H1 (cell line): ENCODE measurements at places on chromosomes 1 and 21.

- DNase-seq, result no peak
Observed at GRCh38 chr1:3547055-3548005, 64.0 kb downstream of the MEGF6 start.

DNA sequence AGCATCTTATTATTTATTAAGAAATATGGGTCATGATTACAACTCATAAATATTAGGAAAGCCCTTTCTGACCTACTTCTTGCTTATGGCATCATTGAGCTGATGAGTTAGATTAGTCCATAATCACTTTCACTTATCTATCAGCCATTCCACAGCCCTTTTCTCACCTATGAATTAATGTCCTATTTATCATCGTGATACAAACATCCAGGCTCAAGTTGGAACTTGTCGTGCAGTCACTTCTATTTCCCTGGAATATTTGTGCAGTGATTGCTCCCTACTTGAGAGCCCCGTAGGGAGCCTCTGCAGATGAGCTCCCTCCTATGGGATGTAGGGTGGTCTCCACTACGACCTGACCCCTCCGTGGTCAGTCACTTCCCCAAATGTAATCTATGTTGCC lies 8.1 kb upstream of the F3 start:
- DNase-seq, result no peak

- DNase-seq, result no peak
Observed at GRCh38 chr1:38115682-38116202, 69.1 kb upstream of the POU3F1 start.

DNA sequence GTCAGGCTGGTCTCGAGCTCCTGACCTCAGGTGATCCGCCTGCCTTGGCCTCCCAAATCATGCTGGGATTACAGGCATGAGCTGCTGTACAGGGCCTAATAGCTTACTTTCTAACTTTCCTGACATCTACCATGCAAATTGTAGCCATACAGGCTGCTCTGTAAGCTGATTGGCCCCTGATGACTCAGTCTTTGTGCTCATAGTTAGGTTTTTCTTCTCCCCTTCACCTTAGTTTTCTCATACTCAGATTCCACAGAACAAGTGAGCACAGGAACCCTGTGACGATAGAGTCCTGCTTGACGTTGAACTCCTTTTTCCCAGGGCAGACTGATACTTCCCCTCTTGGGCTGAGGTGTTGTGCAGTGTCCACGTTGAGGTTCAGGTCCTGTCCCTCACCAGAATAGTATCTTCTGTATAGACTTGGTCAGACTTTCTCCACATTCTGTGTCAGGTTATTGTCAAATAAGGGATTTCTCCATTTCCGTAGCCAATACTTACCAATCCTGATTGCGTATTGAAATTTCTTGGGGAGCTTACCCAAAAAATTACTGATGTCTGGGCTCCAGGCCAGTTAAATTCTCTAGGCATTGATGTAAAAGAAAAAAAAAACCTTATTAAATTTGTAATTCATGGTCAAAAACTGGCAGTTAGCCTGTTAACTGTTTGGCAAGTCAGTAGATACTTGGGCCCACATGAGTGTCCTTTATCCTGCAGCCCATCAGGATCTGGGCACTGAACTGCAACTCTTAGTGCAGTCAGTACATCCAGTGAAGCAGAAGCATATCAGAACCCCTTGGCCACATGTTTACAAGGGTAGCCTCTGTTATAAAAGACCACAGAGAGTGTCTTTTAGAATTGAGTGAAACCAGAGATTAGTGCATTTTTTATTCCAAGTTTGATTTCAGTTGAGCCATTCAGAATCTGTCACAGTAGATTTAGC lies 118.2 kb downstream of the DYRK1A start:
- no peak for DNase-seq

GRCh38 chr1:22892789-22893188 lies 79.9 kb downstream of the LACTBL1 start:
- no peak for DNase-seq

DNA sequence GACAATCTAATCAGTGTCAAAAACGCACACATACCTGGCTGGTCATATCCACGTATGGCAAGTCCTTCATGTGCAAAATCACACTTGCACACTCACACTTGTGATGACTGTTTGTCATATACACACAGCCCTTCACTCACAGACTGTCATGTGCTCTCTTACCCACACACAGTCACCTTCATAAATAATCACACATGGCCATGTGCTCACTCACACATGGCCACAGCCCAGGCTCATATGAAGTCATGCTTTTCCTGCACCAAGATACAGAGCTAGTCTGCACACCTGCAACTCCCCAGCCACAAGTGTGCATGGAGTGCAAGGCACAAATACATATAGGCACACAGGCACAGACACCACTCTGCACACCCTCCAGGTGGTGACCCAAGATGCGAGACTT lies 45.4 kb upstream of the FOXO6 start:
- DNase-seq, result no peak

DNA sequence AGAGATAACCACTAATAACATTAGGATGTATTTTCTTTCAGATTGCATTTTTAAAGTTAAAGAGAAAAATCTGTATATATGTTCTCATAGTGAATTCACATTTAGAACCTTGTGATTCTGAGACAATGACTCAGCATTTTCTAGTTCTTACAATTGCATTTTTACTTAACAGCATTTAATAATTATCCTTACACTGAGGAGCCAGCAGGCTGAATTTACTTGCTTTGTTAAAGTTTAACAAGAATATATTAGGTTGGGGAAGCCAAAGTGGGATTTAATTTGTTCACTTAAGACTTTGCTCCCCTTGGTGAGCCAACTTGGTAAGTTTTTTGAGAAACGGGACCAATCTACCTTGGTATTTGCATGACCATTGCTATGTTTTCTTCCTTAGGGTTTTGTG lies 4.5 kb downstream of the PATJ start:
- no peak for DNase-seq
